ENCODE measurements at places on chromosomes 12 and 14. TPM values are rescaled to one million over a fixed set of nuclear protein-coding genes. Genes with fewer than 3 reads are reported as not detected.

The SYNDIG1L gene
- not detected for polyA plus RNA-seq

DNA sequence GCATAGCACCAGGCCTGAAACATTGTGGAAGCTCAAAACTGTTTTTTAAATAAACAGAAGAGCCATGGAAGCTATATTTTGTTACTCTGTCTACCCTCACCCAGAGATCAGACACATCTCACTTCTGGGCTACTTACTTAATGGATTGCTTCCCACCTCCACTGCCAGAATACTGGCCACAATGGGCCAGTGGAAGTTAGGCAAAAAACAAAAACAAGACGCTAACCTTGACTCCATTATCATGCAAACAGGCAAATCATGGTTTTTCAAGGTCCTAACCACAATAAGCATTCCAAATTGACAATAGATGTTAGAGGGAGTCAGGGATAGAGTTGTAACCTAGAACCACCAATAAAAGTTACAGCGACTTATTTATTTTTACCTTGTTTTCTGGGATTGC lies 52.7 kb upstream of the PTCSC3 start:
- DNase-seq: no peak
- H3K4me1 ChIP-seq: no peaks in the 10 kb centered on the region
- H3K36me3 ChIP-seq: no peaks in the 10 kb centered on the region
- H3K27ac ChIP-seq: no peak overlapping the region
- peaks cover 13% of the 10 kb centered on the region for H3K27me3 ChIP-seq

GRCh38 chr14:74218462-74218861 lies 20.8 kb upstream of the VSX2 start:
- no peak for DNase-seq
- H3K36me3 ChIP-seq: no peaks in the 10 kb centered on the region
- H3K27me3 ChIP-seq: peaks cover 15% of the 10 kb centered on the region

The OAS2 gene
- polyA plus RNA-seq: 25.8 TPM

The RILPL2 gene
- 4.4 TPM for polyA plus RNA-seq

GRCh38 chr12:3704512-3705353 lies 48.2 kb downstream of the CRACR2A start:
- H3K27ac ChIP-seq: peak overlapping the region; percentile 32
- H3K4me3 ChIP-seq: peak overlapping the region; percentile 41
- peaks cover 6% of the 10 kb centered on the region for H3K4me1 ChIP-seq
- no peak for DNase-seq
- no peaks in the 10 kb centered on the region for H3K27me3 ChIP-seq
- H3K36me3 ChIP-seq: peaks cover 50% of the 10 kb centered on the region

The ALDH2 gene
- 1.3 TPM for polyA plus RNA-seq

DNA sequence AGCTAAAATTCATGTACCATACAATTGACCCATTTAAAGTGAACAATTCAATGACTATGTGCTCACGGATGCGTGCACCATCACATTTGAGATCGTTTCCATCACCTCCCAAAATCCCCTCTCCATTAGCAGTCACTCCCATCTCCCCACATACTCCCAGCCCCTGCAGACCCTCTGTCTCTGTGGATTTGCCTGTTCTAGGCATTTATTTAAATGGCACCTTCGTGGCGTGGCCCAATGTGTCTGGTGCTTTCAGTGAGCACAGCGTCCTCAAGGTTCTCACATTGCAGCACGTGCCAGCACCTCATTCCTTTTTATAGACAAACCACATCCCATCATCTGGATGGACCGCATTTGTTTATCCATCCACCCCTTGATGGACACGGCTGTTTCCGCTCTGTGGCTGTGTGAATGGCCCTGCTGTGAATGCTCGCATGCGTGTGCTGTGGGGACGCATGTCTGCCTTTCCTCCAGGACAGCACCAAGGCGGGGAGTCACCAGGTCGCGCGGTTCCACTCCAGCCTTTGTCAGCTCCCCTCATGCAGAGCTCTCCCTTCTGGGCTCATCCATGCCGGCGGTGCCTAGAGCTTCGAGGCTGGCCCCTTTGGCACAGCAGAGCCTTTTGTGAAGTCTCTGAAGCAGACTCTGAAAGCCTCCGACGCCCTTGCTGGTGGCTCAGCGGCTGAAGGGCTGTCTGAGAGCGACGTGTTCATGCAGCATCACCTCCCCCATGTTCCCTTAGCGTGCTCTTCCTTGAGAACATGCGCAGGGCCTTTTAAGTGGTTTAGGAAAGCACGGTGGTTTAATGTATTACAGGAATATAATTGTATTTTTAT lies 184.4 kb downstream of the KIF26A start:
- H3K36me3 ChIP-seq: no peaks in the 10 kb centered on the region
- DNase-seq: no peak
- H3K27me3 ChIP-seq: peaks cover 15% of the 10 kb centered on the region
- no peak overlapping the region for H3K4me3 ChIP-seq
- H3K27ac ChIP-seq: no peak overlapping the region

DNA sequence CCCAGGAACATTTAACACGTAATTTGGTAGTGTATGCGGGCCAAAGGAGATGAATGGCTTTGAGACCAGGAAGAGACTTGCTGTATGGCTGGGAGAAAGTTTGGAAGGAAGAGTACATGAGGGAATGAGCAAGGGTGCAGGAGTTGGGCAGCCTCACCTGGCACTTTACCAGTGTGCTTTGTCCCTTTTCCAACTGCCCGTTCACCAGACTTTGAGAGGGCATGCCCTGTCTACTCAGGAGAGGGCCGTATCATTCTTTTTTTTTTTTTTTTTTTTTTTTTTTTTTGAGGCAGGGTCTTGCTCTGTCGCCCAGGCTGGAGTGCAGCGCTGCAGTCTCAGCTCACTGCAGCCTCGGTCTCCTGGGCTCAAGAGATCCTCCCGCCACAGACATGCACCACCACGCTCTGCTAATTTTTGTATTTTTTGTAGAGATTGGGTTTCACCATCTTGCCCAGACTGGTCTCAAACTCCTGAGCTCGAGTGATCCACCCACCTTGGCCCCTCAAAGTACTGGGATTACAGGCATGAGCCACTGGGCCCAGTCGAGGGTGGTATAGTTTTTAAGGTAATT lies 6.5 kb downstream of the DYNC1H1 start:
- H3K36me3 ChIP-seq: peaks cover 40% of the 10 kb centered on the region
- H3K4me1 ChIP-seq: peaks cover 68% of the 10 kb centered on the region
- no peak overlapping the region for H3K27ac ChIP-seq
- DNase-seq: no peak
- no peaks in the 10 kb centered on the region for H3K27me3 ChIP-seq

DNA sequence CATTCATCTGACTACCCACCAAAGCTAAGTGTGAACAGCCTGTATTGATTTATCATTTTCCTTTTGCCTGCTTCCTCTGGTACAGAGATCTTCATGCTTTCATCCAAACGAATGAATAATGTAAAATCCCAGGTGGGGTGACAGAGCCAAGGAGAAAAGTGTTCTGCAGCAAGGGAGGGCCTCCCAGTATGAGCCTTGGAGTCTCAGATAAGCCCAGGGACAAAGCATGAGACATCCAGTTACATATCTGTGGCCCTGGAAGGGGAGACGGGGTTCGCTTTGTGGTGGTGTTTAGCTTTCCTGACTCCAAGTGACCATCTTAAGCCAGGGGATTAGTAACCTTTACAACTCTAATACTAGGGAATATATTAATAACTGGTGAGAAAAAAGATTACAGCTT lies 177.1 kb downstream of the ETV6 start:
- H3K4me3 ChIP-seq: no peak overlapping the region
- no peaks in the 10 kb centered on the region for H3K27me3 ChIP-seq

DNA sequence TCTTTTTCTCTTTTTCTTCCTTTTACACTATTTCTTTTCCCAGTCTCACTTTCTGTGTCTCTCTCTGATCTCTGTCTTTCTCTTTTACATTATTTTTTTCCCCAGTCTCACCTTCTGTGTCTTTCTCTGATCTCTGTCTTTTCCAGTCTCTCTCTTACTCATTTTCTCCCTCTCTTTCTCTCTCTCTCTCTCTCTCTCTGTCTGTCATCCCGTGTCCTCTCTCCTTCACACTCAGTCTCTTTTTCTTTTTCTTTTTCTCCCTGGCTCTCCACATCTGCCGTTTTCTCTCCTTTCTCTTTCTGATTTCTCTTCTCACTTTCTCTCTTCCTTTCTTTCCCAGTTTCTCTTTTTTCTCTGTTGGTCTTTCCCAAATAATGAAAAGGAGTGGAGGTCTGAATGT lies 22.3 kb downstream of the DHRS4L2 start:
- H3K4me1 ChIP-seq: peaks cover 40% of the 10 kb centered on the region
- peak overlapping the region; percentile 71 for H3K27ac ChIP-seq
- H3K27me3 ChIP-seq: no peaks in the 10 kb centered on the region
- DNase-seq: no peak
- H3K4me3 ChIP-seq: no peak overlapping the region

The TDP1 gene
- 46.4 TPM for polyA plus RNA-seq

- no peaks in the 10 kb centered on the region for H3K27me3 ChIP-seq
- no peak overlapping the region for H3K4me3 ChIP-seq
- no peak overlapping the region for H3K27ac ChIP-seq
- H3K36me3 ChIP-seq: no peaks in the 10 kb centered on the region
- H3K4me1 ChIP-seq: no peaks in the 10 kb centered on the region
Observed at GRCh38 chr12:20314328-20314727, 54.0 kb upstream of the PDE3A start.

The SLC7A7 gene
- 0.46 TPM for polyA plus RNA-seq

DNA sequence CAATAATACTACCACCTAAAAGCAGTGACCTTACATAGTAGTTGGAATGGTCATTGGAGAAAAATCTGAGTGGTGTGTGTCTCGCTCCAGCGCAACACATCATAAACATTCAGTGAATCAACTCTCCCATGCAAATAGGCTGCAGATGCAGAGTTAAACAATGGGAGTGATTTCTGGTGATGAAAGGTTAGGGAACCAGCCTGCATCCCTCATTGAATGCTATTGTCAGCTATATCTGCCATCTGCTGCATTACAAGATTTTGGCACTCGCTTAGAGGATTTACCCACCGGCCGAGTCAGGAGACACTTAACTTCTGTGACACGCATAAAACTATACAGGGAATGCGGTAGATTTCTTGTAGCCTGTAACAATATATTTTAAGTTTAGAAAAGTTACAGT lies 900.9 kb downstream of the FLRT2 start:
- H3K27me3 ChIP-seq: no peaks in the 10 kb centered on the region
- no peak overlapping the region for H3K4me3 ChIP-seq
- no peak overlapping the region for H3K27ac ChIP-seq
- H3K36me3 ChIP-seq: no peaks in the 10 kb centered on the region
- no peaks in the 10 kb centered on the region for H3K4me1 ChIP-seq

- peaks cover 9% of the 10 kb centered on the region for H3K4me1 ChIP-seq
- H3K27me3 ChIP-seq: no peaks in the 10 kb centered on the region
- H3K27ac ChIP-seq: no peak overlapping the region
- no peak for DNase-seq
Observed at GRCh38 chr14:36313898-36314297, 6.5 kb downstream of the MBIP start.

- no peak for DNase-seq
- no peaks in the 10 kb centered on the region for H3K36me3 ChIP-seq
- H3K27me3 ChIP-seq: peaks cover 5% of the 10 kb centered on the region
- H3K27ac ChIP-seq: no peak overlapping the region
Observed at GRCh38 chr12:4217091-4217490, 56.5 kb upstream of the CCND2 start.

The RHOF gene
- 79.9 TPM for polyA plus RNA-seq

GRCh38 chr12:6607751-6608591 lies 792 bp upstream of the CHD4 start:
- no peak overlapping the region for H3K4me3 ChIP-seq
- no peak for DNase-seq
- no peaks in the 10 kb centered on the region for H3K36me3 ChIP-seq
- H3K27me3 ChIP-seq: no peaks in the 10 kb centered on the region
- H3K27ac ChIP-seq: no peak overlapping the region
